ENCODE measurements at places on chromosomes 2 and 18. TPM values are rescaled to one million over a fixed set of nuclear protein-coding genes. Genes with fewer than 3 reads are reported as not detected.

NPPC gene
- 2.1 TPM for total RNA-seq

IL1A gene
- 9.4 TPM for total RNA-seq

SERPINB10 gene
- 0.36 TPM for total RNA-seq

ANKRD30B gene
- total RNA-seq: not detected

MFF gene
- 45.7 TPM for total RNA-seq

EVX2 gene
- not detected for total RNA-seq

FAM228A gene
- not detected for total RNA-seq

DRC1 gene
- total RNA-seq: not detected

RTP5 gene
- not detected for total RNA-seq

MAP3K19 gene
- not detected for total RNA-seq

RBM44 gene
- 0.36 TPM for total RNA-seq
